Body of pancreas (tissue), 4 donors: ENCODE measurements at places on chromosomes 7 and 10. TPM values are rescaled to one million over a fixed set of nuclear protein-coding genes. Genes with fewer than 3 reads are reported as not detected.

RPEL1 gene
- not detected for total RNA-seq

SCRN1 gene
- 30.4 TPM for total RNA-seq

APBB1IP gene
- 4.0 TPM for total RNA-seq

PTF1A gene
- 138 TPM for total RNA-seq

DNA sequence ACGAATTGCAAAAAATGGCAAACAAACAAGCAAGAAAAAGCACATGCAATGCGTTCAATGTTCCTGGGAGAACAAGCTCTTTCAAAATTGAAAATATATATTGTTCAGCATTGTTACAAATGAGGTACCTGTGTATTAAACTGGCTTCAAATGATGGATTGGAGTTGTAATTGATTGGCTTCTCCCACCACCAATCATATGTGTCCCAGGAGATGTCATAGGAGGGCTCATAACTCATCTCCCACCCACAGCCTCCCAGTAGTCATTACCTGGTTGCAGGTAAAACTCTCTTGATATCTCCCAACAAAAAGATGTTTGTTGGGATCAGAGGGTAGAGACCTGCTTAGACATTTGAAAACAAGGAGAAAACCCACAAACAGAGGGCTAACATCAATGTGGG lies 302.9 kb downstream of the BAMBI start:
- DNase-seq, result no peak

- no peak for DNase-seq
These were observed 133.5 kb downstream of the ST7 start for GRCh38 chr7:117086788-117087187.

- DNase-seq, result no peak
These were observed 210.5 kb downstream of the ETV1 start for GRCh38 chr7:13778967-13779366.

- no peak for DNase-seq
These were observed 339.0 kb downstream of the GATA3 start for GRCh38 chr10:8393531-8393930.

DNA sequence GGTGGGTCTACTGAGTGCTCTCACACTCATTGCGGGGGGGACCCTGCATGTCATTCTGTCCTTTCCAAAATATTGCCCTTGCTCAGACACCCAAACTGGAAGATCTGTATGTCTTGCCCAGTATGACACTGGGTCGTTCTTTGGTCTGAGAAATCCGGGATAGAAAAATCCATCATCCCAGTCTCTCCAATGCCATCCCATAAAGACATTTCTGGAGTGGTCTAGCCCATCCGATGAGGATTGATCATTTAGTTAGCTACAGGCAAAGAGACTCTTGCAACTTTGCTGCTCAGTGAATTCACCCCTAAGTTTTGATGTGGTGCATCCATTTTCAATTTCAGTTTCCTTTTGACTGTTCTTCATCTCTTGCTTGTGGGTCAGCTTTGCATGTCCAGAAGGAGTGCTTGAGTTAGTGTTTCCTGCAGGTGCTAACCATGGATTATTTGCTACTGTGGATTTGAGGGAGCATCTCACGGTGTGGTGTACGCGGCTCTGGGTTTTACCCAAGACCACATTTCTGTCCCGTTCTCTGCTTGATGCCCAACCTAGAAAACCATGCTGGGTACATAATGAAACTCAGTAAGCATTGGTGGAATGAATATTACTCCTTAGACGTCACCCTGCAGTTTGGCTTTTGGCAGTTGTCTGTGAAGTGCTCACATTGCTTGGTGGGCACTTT lies 247.0 kb upstream of the MKI67 start:
- DNase-seq, result no peak

DNA sequence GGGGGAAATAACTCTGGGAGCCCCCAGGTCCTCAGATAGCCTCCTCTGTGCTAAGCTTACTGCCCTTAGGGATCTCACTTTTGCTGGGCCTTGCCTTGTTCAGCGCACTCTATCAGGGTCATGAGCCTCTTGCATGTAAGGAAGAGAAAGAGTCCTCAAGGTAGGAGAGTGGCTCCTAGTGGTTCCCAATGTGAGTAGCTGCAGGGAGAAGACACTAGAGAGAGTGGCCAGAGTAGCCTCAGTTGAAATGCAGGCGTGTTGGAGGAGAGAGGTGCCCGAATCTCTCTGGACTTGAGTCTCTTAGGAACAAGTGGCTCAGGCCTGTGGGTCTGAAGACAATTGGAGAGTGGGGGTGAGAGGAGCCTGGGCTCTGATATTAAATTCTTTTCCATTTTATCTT lies 94.3 kb upstream of the SORCS3 start:
- no peak for DNase-seq

DNA sequence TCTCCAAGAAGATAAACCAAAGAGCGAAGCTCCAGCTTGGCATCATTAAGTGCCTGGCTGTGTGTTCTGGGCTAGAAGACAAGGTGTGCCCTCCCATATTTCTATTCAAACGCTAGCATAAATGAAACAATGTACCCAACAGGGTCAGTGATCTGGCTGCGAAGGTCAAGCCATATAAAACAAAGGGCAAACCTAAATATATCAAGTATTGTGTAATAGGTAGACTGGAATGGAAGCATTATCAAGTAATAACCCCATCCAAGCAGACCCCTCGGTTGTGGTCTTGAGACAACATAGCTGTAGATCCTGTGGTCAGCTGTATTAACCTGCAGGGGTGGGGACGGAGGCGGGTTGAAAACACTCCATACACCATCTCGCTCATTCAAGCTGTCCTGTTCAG lies 31.6 kb upstream of the TNKS2 start:
- DNase-seq, result no peak
